ENCODE measurements at places on chromosomes 2 and 18.
A peak's percentile ranks its signal among the peaks of the same experiment; 100 is the strongest.

- DNase-seq, result no peak
These were observed 83.2 kb downstream of the ASB1 start for GRCh38 chr2:238509903-238510302.

- DNase-seq, result no peak
These were observed 313.8 kb upstream of the HS6ST1 start for GRCh38 chr2:128632501-128632800.

DNA sequence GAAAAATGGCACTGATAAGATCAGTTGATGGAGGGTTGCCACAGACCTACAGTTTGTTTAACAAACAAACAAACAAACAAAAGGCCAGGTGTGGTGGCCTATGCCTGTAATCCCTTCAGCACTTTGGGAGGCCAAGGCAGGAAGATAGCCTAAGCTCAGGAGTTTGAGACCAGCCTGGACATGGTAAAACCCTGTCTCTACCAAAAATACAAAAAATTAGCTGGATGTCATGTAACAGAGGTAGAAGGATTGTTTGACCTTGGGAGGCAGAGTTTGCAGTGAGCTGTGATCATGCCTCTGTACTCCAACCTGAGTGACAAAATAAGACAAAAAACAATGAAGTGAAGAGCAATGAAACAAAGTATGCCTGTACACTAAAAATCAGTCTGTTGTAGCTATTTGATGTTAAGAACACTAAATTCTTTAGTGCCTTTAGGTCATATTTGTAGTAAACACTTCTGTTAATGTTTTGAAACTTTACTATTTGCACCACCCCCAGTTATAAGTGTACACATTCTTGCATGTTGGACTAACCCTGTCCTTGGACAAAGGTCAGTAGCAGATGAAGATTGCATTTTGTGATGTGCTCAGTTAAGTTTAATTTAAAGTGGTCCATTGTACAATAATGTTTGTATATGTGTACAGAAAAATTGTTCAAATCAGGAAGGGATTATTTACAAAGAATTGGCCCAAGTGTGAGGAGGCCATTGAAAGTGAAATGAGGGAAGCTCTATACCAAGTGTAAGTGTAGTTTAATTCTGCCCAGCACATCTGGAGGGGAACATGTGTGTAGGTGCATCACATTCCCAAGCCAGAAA lies 73.9 kb downstream of the KYNU start:
- DNase-seq, result no peak

GRCh38 chr2:60882971-60883753 lies 1.8 kb downstream of the REL start:
- peak; percentile 90 for DNase-seq

- no peak for DNase-seq
These were observed 174.8 kb downstream of the HDAC4 start for GRCh38 chr2:239225871-239226561.

GRCh38 chr2:86039178-86039962 lies 66.3 kb downstream of the POLR1A start:
- no peak for DNase-seq

GRCh38 chr2:9663008-9663879 lies 32.4 kb upstream of the YWHAQ start:
- DNase-seq, result no peak

GRCh38 chr2:88658881-88659537 lies 31.7 kb upstream of the EIF2AK3 start:
- DNase-seq, result peak; percentile 10

DNA sequence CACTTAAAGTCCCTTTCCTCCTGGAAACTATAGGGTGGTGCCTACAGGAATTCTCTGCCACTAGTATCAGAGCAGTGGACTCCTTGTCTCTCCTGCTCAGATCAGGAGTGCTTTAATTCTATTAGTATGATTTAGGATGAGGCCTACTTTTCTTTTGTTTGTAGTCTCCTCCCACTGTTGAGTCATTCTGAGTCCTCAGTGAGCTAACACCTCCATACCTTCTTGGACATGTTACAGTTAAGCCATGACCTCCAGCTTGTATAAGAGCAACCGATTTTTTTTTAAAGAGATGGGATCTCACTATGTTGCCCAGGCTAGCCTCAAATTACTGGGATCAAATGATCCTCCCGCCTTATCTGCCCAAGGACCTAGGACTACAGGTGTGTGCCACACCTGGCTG lies 48.7 kb upstream of the OTOF start:
- no peak for DNase-seq

GRCh38 chr18:37486848-37487247 lies 78.8 kb downstream of the CELF4 start:
- no peak for DNase-seq

GRCh38 chr2:152743002-152743401 lies 24.6 kb downstream of the ARL6IP6 start:
- no peak for DNase-seq

DNA sequence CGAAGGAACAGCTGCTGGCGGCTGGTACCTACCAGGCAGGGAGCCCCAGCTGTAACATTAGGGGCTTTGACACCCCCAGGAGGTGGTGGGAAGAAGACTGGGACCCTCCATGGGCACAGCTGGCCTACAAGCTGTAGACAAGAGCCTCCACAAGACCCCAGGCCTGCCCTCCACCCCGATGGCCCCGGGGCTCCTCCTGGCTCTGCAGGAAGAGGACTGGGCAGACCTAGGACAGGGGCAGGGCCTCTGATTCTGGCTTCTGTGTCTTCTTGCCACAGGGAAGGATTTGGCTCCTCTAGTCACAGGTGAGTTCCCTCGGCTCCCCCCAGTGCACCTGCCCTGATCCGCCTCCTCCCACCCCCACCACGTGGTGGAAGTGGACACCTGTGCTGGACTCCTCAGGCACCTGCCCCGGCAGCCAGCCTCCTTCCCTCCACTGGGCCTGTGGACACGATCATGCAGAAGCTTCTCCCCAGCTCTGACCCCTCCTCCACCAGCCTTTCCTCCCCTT lies 53.4 kb upstream of the ODC1 start:
- no peak for DNase-seq

DNA sequence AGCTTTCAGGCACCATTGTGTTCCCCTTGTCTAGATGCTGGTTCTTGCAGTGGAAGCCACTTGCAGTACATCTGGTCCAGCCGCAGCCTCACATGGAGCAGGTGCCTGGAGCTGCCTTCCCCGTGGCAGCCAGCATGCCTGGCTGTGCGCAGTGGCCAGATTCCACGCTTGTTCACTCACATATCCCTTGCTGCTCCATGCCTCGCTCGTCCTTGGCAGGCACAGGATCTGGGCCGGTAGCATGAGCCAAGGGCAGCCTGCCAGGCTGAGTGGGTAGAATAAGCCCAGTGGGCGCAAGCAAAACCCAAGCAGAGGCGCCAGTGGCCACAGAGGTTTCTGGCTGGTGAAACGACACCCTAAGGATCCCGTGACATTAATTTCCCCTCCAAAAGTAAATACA lies 20.6 kb downstream of the TMX3 start:
- DNase-seq, result no peak

- DNase-seq, result peak; percentile 3
These were observed 1.1 kb upstream of the TMEFF2 start for GRCh38 chr2:192195548-192196418.

- peak; percentile 46 for DNase-seq
These were observed 129.6 kb downstream of the CERS6 start for GRCh38 chr2:168585700-168586099.

DNA sequence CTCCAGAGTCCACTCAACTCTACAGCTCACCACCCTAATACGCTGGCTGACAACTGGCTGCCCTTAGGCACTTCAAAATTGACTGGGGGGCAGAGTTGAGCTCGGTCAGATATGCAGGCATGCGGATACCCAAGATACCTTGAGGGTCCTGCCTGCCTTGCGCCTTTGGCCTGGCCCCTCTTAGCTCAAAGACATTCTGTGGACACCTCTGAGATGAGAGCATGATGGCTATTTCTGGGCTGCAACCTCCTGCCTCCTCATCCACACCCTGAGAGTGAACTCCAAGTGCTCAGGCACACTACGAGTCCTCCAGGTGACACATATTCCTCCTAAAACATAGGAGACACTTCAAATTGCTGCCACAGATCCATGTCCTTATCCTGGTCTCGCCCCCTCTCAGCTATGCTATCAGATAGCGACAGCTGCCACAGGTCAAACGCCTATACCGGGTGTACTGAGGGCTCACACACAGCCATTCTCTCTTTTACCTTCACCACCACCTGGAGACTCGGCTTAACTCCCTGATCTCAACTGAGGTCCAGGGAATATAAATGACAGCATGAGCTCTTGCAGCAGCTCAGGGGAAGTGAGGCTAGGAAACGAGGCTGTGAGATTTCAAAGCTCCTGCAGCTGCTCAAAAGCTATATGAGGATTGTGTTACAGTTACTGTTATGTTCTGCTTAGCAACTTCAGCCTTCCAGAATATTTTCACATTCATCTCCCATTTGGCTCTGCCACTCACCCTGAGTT lies 60.5 kb upstream of the TEX51 start:
- DNase-seq, result no peak

DNA sequence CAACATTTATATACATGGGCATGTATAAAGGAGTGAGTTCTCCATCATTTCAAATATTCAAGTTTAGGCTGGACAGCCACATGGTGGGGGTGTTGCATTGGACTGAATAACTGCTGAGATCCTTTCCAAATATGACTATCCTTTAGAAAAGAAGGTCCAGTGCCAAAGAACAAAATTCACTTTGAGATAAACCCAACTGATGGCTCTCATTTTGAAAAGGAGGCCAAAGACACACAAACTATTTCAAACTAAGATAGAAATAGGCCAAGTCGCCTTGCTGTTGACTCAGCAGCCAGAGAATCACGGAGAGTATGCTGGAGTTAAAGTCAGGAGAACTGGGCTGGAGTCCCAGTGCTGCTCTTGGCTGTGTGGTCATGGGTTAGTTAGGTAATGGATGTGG lies 204.5 kb upstream of the LRATD1 start:
- no peak for DNase-seq

GRCh38 chr2:204197336-204198005 lies 260.9 kb downstream of the ICOS start:
- no peak for DNase-seq

GRCh38 chr2:8535821-8536685 lies 145.8 kb upstream of the ID2 start:
- DNase-seq, result peak; percentile 57

DNA sequence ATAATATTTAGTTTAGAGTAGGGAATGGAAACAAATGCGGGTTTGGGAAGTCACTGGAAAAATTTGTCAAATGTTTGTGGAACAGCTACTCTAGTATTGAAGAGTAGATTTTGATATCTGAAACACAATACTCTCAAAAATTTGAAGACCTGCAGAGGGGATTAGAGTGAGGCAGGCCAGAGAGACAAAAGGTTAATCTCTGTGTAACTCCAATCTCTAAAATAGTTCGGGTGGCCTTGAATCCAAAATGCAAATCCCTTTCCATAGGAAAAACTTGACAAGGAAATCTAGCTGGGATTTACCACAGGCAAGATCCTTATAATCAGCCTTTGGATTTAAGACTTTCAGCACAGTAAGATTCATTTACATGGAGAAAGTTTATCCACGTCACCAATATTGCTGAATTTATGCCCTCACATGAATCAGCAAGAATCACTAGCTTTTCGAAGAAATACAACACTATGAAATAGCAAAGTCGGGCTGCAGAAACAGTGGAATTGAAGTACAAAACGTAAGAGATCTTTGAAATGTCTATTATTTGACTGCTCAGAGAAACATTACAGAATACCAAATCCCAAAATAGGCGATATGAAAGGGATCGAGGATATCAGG lies 423.7 kb upstream of the ZNF804A start:
- DNase-seq, result no peak

- no peak for DNase-seq
These were observed 73.1 kb upstream of the RMDN2 start for GRCh38 chr2:37851828-37852584.

DNA sequence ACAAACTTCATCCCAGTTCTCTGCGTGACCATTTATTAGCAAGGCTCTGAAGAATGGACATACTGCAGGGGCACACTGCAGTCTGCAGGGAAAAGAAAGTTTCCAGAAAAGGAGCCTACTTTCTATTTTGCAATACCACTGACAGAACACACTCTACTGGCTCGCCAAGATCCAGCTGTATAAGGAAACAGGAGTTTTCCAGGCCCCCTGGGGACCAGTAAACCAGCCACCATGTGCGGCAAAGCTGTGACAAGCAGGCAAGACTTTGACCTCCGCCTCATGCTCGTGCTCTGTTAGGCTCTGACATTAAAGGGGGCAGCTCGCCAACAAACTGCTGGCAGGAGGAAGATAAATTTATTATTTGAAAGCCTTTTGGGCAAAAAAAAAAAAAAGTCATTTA lies 67.3 kb downstream of the CCBE1 start:
- no peak for DNase-seq

DNA sequence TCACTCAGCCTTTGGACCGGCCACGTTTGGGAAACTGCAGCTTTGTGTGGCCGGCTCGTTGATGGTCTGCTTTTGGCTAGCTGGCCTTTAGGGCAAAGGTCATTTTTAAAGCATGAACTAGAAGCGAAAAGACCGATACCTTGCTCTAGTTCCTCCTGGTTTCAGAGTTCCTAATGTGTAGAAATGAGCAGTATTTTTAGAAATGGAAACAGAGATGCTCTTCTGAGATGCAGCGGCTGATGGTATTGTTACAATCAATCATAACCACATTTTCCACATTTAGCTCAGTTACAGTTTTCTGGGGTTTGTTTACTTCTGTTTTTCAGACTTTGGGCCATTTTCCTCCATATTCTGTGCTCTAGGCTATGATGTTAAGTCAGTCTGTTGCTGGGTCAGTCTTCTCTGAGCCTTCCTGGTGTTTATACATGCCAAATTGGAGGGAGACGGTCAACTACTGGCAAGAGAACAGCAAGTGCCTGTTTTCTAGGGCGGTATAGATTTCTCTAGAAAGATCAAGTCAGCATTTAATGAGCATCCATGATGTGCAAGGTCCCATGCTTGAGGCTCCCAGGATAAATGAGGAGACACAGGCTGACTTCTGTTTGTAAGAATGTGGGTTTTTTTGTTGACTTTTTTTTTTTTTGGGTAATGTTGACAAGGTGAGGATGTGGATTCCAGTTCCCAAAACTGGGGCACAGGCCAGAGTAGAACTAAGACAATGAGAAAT lies 28.0 kb downstream of the RNF144A start:
- DNase-seq, result peak; percentile 55

GRCh38 chr18:75216212-75216910 lies 5.8 kb downstream of the TSHZ1 start:
- DNase-seq, result peak; percentile 62

DNA sequence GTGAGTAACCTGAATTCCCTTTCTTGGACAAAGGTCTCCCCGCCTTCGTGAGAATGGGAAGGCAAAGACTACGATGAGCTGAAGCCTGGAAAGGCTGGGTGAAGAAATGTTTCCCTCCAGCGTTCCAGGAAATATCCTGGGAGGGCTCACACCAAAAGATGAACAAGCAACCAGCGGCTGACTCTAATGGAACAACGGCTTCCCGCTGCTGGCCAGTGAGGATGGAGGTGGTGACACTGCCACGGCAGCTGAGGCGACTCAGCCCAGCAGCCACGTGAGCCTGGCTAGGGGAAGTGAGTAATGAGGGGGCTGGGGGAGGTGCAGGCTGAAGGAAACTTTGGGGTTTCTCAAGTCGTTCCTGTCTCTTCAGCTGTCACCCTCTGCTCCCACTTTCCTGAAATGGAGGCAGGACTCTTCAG lies 105.0 kb upstream of the SMAD7 start:
- DNase-seq, result peak; percentile 97

- no peak for DNase-seq
These were observed 53.8 kb upstream of the FOSL2 start for GRCh38 chr2:28338831-28339321.

- DNase-seq, result no peak
These were observed 156.9 kb downstream of the LAMA3 start for GRCh38 chr18:23845988-23846630.
